ENCODE measurements at places on chromosomes 2 and 18.

DNA sequence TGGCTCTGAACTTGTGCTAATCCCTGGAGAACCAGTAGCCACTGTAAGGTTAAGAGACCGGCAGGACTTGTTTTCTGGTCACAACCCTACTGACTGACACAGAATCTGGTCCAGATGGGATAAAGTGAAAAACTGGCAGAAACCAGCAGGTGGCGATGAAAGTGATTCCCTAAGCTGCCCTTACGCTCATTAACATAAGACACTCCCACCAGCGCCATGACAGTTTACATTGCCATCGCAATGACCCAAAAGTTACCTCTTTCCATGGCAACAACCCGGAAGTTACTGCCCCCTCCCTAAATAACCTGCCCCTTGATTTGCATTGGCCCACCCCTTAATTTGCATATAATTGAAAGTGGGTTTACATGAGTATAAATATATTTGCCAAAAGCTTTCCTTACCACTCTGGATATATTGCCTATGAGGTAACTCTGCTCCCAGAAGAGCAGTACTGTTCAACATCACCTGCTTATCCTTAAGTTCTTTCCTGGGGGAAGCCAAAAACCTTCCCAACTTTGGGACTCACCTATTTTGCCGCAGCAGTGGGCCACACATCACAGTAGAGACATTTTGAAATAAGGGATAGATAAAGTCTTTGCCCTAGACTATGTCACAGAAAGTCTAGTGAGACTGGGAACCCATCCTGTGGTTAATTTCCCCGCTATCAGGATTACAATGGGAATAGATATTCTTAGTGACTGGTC, 35.8 kb upstream of the AFF3 start:
- H3K27me3 ChIP-seq = no peaks in the 10 kb centered on the region
- H3K36me3 ChIP-seq = no peaks in the 10 kb centered on the region
- DNase-seq = no peak
- H3K4me3 ChIP-seq = no peak overlapping the region
- no peaks in the 10 kb centered on the region for H3K4me1 ChIP-seq

DNA sequence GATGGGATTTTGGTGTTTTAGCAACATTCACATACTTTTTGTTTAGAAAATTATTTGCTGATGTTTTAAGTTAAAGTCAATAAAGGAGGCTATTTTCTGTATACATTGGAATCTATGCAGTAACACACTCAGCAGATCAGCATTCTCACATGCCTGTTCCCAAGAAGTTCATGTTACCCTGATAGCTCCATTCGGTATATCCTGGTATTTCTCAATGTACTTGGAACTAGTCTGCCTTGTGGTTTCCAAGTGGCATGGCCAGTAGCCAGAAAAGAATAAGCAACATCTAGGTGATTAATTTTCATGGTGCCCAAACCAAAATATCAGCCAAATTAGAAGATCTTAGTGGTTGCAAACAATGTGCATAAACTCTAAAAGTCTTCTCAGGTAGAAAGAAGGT, 5.2 kb upstream of the NCAPH start:
- no peaks in the 10 kb centered on the region for H3K4me1 ChIP-seq
- H3K27ac ChIP-seq = no peak overlapping the region
- no peak for DNase-seq
- no peaks in the 10 kb centered on the region for H3K27me3 ChIP-seq
- H3K36me3 ChIP-seq = no peaks in the 10 kb centered on the region
- no peak overlapping the region for H3K4me3 ChIP-seq

GRCh38 chr18:22466608-22467395, 49.1 kb upstream of the CTAGE1 start:
- H3K27me3 ChIP-seq = no peaks in the 10 kb centered on the region
- no peak overlapping the region for H3K4me3 ChIP-seq
- no peaks in the 10 kb centered on the region for H3K36me3 ChIP-seq
- peak overlapping the region; percentile 78 for H3K27ac ChIP-seq

DNA sequence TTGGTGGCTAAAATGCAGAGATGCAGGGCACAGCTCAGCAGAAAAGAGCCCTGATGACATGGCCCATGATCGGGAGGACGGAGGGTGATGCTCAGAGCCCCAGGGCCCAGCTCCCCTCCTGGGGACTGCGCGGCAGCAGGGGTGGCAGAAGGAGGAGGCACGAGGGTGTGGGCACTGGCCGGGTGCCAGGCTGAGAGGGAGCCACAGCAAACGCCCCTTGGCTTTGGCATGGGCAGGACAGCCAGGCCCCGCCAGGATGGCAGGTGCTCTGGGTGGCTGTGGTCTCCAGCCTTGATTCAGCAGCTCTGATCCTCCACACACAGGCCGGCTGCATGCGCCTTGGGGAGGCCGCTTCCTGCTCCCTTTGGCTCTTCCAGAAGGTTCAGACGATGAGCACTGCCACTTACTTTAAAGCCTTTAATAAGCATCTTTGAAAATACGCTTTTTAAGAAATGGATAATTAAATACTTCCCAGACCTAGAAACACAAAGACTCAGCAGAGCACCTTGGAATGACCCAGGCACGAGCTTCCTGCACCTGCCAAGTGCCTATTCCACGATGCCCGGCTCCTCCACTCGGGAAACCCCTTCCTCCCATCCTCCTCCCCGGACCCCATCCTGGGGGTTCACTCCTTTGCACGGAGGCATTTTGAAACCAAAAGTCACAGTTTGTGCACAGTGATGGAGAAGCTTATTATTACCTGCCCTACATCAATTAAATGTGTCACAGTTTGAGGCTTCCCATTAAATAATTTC, 78.5 kb upstream of the SNTG2 start:
- H3K27me3 ChIP-seq = no peaks in the 10 kb centered on the region
- no peak overlapping the region for H3K27ac ChIP-seq
- no peaks in the 10 kb centered on the region for H3K36me3 ChIP-seq
- no peak overlapping the region for H3K4me3 ChIP-seq

GRCh38 chr2:129794540-129794939, 184.9 kb upstream of the RAB6C start:
- DNase-seq = no peak
- H3K27ac ChIP-seq = no peak overlapping the region
- H3K27me3 ChIP-seq = no peaks in the 10 kb centered on the region
- no peaks in the 10 kb centered on the region for H3K4me1 ChIP-seq
- H3K36me3 ChIP-seq = no peaks in the 10 kb centered on the region
- H3K4me3 ChIP-seq = no peak overlapping the region

DNA sequence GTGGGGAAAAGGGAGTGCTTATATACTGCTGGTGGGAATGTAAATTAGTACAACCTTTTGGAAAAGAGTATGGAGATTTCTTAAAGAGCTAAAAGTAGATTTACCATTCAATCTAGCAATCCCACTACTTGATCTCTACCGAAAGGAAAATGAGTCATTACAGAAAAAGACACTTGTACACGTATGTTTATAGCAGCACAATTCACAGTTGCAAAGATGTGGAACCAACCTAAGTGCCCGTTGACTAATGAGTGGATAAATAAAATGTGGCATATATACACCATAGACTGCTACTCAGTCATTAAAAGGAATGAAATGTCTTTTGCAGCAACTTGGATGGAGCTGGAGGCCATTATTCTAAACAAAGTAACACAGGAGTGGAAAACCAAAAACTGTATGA, 29.5 kb downstream of the FLACC1 start:
- H3K27ac ChIP-seq = no peak overlapping the region
- no peak for DNase-seq
- H3K27me3 ChIP-seq = no peaks in the 10 kb centered on the region
- no peaks in the 10 kb centered on the region for H3K36me3 ChIP-seq

GRCh38 chr2:230471074-230471473, 55.1 kb downstream of the SP100 start:
- H3K4me3 ChIP-seq = no peak overlapping the region
- peaks cover 80% of the 10 kb centered on the region for H3K36me3 ChIP-seq
- H3K27ac ChIP-seq = no peak overlapping the region
- no peaks in the 10 kb centered on the region for H3K27me3 ChIP-seq
- no peak for DNase-seq
- no peaks in the 10 kb centered on the region for H3K4me1 ChIP-seq

DNA sequence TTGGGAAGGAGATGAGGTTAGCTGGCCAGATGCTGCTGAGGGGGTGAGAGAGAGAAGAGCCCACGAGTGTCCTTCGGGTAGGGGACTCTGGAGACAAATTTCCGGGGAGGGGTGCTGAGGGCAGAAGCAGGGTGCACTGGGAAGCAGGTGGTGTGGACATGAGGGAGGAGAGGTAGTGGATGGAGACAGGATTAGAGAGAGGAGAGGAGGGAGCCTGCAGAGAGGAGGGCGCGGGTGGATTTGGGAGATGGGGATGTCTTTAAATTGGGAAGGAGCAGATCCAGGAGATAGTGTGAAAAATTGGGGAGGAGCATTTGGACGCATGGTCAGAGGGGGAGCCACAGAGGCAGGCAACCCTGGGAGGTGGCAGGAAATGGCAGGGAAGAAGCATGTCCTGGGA, 154.7 kb downstream of the DYSF start:
- DNase-seq = peak; percentile 46
- H3K27ac ChIP-seq = no peak overlapping the region
- H3K4me1 ChIP-seq = no peaks in the 10 kb centered on the region
- no peaks in the 10 kb centered on the region for H3K36me3 ChIP-seq
- no peak overlapping the region for H3K4me3 ChIP-seq

All from ascending aorta (tissue), 2 donors.